Stimulated activated CD8-positive, alpha-beta memory T cell treated with anti-CD3 and anti-CD28 coated beads, Interleukin-2, amount 100 ng/mL, for 1 hour (primary cell): ENCODE measurements at places on chromosomes 12 and 14.

- DNase-seq: no peak
Observed at GRCh38 chr14:89427426-89428172, 10.6 kb upstream of the FOXN3 start.

- DNase-seq: no peak
Observed at GRCh38 chr14:101374373-101375338, 186.6 kb upstream of the DIO3 start.

DNA sequence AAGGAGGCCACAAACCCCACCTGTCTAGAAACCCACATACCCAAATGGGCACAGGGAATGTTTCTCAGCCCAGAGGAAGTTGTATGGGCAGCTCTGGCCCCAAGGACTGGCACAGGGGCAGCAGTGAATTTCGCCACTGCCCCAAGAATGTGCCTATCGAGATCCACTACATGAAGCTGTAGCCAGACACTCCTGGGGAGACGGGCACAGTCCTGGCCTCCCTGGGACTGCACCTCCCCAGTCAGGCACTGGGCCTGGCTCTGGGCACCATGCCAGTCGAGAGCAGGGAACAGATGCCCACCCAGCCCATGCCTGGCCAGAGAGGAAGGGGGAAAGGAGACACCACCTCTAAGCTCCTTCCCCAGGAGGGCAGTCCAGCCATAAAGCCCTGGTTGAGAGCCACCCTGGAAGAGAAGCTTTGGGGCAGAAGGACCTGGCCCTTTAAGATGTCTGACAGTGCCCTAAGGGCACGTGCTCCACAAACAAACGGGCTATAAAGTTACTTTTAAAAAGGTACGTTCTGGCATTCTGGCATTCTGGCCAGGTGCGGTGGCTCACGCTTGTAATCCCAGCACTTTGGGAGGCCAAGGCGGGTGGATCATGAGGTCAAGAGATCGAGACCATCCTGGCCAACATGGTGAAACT is 8.4 kb downstream of the ADCY6 start:
- no peak for DNase-seq

GRCh38 chr12:127998988-127999387 is 268.0 kb upstream of the TMEM132C start:
- DNase-seq: no peak

DNA sequence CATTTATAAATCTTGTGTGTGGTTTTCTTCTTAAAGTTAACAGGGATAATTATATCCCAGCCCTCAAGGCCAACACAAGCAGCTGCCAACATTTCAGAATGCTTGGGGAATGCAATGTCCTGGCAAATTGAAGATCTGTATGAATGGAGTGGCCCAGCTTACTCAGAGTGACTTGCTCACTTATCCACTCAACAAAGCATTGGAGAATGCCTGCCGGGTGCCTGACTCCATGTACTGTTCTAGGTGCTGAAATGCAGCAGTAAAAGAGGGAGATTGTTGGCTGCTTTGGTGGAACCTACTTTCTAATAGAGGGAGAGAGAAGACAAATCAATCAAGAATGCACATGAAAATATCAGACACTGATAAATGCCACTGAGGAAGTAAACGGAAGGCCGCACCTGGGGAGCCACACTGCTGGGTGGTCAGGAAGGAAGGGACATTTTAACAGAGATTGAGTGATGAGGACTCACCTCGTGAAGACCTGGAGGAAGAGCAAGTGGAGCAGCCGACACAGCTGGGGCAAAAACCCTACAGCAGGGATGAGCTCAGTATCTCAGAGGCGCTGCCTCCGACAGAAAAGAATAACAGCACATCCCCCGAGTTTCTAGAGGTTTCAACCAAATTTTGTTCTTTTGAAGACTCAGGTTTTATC is 61.2 kb upstream of the VASH1 start:
- no peak for DNase-seq

DNA sequence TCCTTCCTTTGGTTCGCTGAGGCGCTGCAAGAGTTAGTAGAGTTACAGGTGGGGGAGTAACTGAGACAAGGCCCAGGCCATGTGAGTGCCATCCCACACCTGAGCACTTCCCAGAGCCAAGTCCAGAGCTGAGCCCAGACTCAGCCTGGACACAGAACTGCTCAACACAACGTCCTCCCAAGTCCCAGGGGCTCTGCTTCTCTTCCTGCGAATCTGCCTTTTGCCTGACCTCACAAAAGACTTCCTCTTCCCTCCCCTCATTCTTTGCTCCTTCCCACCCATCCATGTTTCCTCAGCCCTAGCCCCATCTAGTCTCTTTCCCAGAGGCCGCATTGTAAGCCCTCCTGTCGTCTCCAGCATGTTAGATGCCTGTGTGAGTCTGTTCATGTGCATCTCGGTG is 16.6 kb upstream of the MCRS1 start:
- no peak for DNase-seq

- DNase-seq: no peak
Observed at GRCh38 chr14:90201344-90201743, 55.0 kb upstream of the PSMC1 start.
